ENCODE measurements at places on chromosomes 6 and 20.
A peak's percentile ranks its signal among the peaks of the same experiment; 100 is the strongest.

GRCh38 chr20:54195483-54196472 lies 12.1 kb upstream of the PFDN4 start:
- no peak for DNase-seq

DNA sequence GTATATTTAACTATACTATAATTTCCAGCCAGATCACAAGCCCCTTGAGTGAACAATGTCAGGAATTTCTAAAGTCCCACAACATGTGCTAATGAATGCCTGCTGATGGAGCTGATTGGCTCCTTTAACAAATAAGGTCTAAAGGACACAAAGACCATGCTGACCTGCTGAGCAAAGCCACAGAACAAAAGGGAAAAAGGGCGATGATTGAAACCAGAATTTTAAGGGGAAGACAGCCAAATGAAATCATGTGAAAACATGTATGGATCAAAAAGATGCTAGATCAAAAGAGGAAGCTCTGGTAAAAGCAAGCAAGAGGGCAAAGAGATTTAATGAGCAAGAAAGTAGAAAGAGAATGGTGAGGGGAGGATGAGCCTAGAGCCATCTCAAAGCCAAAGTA lies 105.6 kb downstream of the DCDC2 start:
- DNase-seq, result no peak

- DNase-seq, result no peak
Observed at GRCh38 chr6:110103260-110103659, 76.2 kb downstream of the WASF1 start.

GRCh38 chr20:48201885-48202284 lies 416.6 kb upstream of the SULF2 start:
- DNase-seq, result no peak

DNA sequence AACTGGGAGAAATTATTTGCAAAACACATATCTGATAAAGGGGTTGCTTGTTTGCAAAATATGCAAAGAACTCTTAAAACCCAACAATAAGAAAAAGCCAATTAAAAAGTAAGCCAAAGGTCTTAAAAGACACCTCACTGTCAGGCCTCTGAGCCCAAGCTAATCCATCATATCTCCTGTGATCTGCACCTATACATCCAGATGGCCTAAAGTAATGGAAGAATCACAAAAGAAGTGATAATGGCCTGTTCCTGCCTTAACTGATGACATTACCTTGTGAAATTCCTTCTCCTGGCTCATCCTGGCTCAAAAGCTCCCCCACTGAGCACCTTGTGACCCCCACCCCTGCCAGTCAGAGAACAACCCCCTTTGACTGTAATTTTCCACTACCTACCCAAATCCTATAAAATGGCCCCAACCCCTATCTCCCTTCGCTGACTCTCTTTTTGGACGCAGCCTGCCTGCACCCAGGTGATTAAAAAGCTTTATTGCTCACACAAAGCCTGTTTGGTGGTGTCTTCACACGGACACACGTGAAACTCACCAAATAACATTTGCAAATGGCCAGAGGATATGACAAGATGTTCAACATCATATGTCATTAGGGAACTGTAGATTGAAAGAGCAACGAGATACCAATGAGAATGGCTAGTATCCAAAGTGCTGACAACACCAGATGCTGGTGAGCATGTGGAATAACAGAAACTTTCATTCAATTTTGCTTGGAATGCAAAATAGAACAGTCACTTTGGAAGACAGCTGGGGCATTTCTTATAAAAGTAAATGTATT lies 565.0 kb upstream of the ADGRB3 start:
- DNase-seq, result no peak

- no peak for DNase-seq
Observed at GRCh38 chr6:129731428-129731827, 21.5 kb upstream of the ARHGAP18 start.

DNA sequence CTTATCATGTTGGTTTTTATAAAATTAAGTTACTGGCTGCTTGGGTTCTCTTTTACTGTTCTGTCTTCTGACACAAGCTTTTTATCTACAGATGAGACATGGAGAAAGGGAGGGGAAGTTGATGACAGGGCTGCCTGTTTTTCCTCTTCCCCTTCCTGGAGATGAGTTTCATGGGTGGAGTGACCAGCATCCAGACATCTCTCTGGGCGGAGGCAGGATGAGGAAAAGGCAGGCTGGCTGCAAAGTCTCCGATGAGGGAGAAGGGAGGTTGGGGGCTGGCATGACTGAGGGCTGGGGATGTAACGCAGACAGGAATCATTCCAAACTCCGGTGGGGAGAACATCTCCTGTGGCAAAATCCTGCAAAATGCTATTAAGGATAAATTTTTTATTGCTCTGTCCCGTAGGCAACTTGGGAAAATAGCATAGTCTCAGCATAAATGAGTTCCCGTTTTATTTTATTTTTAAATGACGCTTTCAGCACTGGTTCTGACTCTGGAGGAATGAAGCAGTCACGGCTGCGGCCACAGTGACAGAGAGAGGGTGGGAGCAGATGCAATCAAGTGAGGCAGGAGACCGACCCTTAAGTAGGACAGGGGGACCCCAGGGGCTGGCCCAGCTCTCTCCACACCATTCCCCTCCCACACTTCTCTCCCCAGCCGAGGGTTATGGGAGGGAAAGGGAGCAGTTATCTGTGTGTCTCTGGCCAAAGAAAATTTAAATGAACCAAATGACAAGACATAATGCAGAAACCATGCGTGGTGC lies 108.8 kb upstream of the PMEPA1 start:
- DNase-seq, result no peak

GRCh38 chr20:19310541-19310940 lies 98.1 kb downstream of the SLC24A3 start:
- no peak for DNase-seq

DNA sequence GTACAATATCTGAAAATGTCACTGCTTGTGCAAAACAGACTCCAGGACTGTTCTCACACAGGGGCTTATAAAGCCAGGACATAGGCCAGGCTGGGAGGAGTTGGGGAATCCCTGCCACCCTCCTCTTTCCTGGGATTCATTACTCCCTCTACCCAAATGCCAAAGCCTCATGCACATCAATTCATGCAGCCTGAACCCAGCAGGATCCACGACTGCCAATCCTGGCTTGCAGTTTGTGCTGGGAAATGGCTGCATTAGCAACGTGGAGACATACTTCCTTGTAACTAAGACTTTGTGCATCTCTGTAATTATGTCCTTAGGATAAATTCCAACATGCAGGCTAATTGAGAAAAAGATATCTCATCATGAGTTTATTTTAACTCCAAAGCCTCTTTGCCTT lies 143.8 kb downstream of the SYCP2 start:
- DNase-seq, result no peak

- no peak for DNase-seq
Observed at GRCh38 chr6:35160642-35161041, 19.5 kb upstream of the TCP11 start.

DNA sequence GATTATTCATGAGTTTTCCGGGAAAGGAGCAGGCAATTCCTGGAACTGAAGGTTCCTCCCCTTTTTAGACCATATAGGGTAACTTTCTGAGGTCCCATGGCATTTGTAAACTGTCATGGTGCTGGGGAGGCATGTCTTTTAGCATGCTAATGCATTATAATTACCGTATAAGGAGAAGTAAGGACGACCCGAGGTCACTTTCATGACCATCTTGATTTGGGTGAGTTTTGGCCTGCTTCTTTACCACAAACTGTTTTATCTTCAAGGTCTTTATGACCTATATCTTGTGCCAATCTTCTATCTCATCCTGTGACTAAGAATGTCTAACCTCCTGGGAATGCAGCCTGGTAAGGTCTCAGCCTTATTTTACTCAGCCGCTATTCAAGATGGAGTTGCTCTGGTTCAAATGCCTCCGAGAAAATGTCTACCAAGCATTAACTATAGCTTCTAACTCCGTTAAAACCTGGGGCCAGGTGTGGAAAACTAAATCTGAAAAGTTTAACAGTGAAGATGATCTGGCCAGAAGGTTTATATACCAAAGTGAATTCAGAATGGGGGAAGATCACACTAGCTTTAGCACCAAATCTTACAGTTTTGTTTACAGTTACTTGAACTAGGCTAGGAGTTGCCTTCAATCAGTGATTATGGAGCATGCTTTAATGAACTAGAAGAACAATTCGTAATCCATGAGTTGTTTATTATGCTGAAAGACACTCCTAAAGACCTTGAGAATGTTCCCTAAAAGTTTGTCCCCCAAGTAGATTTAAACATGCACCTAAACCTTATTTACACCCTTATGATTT lies 80.0 kb upstream of the TOP1 start:
- DNase-seq, result no peak

- peak; percentile 48 for DNase-seq
Observed at GRCh38 chr6:26223650-26224546, 136.7 kb downstream of the HFE start.

DNA sequence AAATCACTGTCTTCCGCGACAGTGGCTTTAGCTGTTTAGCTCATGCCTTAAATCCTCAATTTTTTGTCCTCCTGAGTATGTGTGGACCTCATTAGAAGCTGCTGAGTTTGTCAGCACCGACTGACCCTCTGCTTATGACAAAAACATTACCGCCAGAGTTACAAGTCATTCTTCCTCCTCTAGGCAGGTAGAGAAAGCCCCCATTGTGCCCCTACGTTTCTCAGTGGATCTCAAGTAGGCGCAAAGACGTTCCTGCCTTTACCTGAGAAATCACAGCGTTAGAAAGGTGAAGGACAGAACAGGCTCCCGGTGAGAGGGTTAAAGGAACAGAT lies 227.3 kb upstream of the PDE10A start:
- no peak for DNase-seq
